Fibroblast of lung (primary cell): ENCODE measurements at places on chromosomes 7 and 10. TPM values are rescaled to one million over a fixed set of nuclear protein-coding genes. Genes with fewer than 3 reads are reported as not detected.

Gene SPACDR
- 0.25 and 0.60 TPM in 2 replicates for polyA plus RNA-seq

Gene PLCE1
- 0.52 and 1.2 TPM in 2 replicates for polyA plus RNA-seq

Gene PLPP4
- 0.22 and 2.3 TPM in 2 replicates for polyA plus RNA-seq

Gene DHTKD1
- polyA plus RNA-seq: 20.5 and 27.4 TPM in 2 replicates

Gene NCF1
- not detected in 2 replicates for polyA plus RNA-seq

Gene ZNF239
- polyA plus RNA-seq: 3.8 and 5.4 TPM in 2 replicates

Gene TCTN3
- polyA plus RNA-seq: 50.1 and 50.6 TPM in 2 replicates

Gene UNC5B
- polyA plus RNA-seq: 2.5 and 5.5 TPM in 2 replicates

Gene HERPUD2
- 35.5 and 49.4 TPM in 2 replicates for polyA plus RNA-seq

Gene MRPS17
- polyA plus RNA-seq: 14.6 and 19.4 TPM in 2 replicates

Gene CYP2C8
- not detected in 2 replicates for polyA plus RNA-seq

DNA sequence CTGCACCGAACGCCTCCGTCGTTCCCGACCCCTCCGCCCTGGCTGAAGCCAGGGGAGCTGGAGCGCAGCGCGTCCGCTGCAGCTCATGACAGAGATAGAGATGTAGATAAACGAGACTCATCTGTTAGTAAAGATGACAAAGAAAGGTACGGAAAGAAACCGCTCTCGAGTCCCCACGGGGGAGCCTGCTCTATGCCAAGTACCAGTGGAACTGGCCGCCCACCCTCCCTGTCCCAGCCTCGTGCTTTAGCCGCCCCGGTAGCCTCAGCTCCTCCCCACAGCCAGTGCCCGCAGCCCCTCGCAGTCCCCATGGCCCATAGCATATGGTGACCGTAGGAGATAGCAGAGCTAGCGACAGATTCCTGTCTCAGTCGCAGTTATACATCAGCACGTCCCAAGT lies 344.7 kb upstream of the GALNT17 start:
- H3K27ac ChIP-seq: no peak overlapping the region
- DNase-seq: no peak
- H3K4me1 ChIP-seq: no peaks in the 10 kb centered on the region

DNA sequence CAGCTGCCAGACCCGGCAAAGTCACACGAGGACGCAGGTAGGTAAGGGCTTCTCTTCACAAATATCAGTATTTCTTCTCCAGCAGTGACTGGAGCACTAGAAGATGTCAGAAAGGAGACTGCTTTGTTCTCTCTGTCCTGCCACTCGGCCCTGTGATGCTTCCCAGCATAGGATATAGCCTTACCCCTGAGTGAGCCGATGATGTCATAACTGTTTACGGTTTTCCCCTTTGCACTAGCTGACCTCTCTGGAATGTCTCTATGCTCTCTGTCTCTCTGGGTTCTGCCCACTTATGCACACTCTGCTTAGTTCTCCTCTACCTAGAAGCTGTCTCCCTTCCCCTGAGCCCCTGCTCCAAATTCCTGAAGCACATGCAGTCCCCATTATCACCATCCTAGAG lies 167.5 kb upstream of the PODXL start:
- no peaks in the 10 kb centered on the region for H3K27me3 ChIP-seq
- no peak for DNase-seq
- no peak overlapping the region for H3K4me3 ChIP-seq
- no peak overlapping the region for H3K27ac ChIP-seq
- H3K36me3 ChIP-seq: no peaks in the 10 kb centered on the region
- H3K4me1 ChIP-seq: no peaks in the 10 kb centered on the region

GRCh38 chr10:91424016-91424415 lies 13.9 kb downstream of the HECTD2 start:
- DNase-seq: no peak
- no peak overlapping the region for H3K27ac ChIP-seq
- no peaks in the 10 kb centered on the region for H3K36me3 ChIP-seq
- no peak overlapping the region for H3K4me3 ChIP-seq
- peaks cover 2% of the 10 kb centered on the region for H3K4me1 ChIP-seq

DNA sequence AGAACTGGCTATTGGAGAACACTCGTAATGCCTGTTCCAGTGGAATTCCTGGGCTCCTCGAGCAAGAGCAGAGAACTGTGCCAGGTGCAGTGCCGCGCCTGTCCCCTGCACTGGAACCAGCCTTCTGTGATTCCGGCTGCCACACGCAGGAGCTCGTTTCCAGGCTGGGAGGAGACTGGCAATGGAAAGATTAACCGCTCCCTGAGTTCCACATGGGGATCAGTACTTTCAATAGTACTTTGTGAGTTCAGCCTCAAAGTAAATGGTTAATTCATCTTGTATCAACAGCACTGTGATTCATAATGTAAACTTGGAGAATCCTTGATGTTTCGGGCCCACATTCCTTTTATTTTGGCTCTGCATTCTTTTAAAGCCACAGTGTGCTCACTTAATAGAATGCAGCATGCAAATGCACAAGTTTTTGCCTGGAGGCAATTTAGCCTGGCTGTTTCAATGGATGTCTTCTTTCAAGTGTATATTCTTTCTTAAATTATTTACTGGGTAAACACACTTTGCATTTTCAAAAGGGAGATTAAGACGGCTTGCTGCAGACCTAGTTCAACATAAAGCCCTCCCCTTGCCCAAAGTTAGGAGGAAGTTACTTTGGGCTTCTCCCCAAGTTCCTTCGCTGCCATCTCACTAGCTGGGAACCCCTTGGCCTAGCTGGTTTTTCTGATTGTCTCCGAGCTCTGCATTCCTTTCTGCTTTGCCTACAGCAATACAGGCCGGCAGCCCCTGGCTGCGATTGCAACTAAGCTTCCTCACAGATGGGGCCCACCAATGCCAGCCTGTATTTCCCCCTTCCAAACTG lies 138.1 kb upstream of the TCF7L2 start:
- H3K27ac ChIP-seq: peak overlapping the region; percentile 49
- no peaks in the 10 kb centered on the region for H3K27me3 ChIP-seq
- H3K36me3 ChIP-seq: no peaks in the 10 kb centered on the region
- peaks cover 17% of the 10 kb centered on the region for H3K4me1 ChIP-seq
- peak overlapping the region; percentile 22 for H3K4me3 ChIP-seq
- peak; percentile 97 for DNase-seq

DNA sequence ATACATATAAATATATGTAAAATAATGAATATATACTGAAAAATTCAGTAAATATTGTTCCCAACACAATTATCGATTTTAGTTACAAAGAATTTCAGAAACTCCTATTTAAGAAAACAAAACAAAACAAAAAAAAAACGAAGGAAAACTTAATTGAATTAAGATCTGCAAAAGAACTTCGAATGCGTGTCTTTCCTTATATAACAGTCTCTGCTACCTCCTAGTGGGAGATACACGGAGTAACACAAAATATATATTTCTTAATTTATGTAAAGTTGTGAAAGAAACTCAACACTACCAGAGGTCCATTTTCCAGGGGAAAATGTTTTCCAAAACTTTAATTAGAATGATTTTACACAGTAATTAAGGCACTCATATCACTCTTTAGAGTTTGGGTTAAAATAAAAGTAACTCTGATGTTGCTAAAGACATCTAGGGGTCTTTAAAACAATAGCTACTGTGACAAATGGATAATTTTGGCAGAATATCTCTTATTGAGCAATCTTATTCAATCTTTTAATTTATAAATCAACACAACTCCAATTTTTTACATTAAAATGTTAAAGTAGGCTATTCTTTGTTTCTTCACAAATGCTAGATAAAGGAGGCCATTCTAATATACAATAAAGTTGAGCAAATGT lies 41.6 kb downstream of the NEBL start:
- no peaks in the 10 kb centered on the region for H3K4me1 ChIP-seq
- H3K4me3 ChIP-seq: no peak overlapping the region
- H3K27ac ChIP-seq: no peak overlapping the region
- no peaks in the 10 kb centered on the region for H3K27me3 ChIP-seq
- peak; percentile 29 for DNase-seq

DNA sequence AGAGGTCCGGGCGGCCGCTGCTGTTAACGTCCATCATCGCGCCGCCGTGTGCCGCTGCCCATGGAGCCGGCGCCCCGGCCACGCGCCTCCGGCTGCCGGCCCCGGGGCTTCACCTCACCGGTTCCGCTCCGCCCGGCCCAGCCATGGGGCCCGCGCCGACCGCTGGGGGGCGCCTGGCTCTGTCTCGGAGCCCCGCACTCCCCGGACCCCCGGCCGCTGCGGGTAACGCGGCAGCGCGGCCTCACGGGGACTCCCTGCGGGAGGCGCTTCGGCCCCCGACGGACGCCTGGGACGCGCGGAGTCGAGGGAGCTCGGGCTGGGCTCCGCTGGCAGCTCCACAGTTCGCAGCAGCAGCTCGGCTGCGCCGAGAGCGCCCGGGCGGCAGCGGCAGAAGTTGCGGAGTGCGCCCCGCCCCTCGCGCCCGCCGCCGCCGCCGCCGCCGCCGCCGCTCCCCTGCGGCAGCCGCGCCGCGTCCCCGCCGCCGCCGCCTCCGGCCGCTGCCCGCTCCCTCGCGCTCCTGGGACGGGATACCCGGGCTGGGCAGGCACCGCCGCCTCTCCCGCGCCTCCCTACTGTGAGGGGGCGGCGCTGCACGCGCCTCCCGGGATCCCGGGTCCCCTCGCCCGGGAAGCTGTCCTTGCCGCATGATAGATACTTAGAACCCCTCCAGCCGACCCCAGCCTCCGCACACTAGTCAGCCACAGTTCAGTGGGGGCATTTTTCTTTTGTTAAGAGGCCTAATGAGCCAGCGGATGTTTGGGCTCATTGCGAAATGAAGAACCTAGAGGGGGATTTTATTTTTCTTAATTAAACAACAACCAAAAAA lies at the start of gene HTR7:
HTR7 (minus strand) TSS at position 405 of the 826 bp plus-strand sequence; CDS start at position 37, 368 bp downstream.
- peaks cover 3% of the 10 kb centered on the region for H3K27me3 ChIP-seq
- H3K4me3 ChIP-seq: peak within 1 kb of the TSS; percentile 52
- H3K27ac ChIP-seq: peak within 1 kb of the TSS; percentile 52
- H3K36me3 ChIP-seq: no peaks in the 10 kb centered on the region

GRCh38 chr7:33907625-33908024 lies 2.3 kb downstream of the BMPER start:
- no peaks in the 10 kb centered on the region for H3K36me3 ChIP-seq
- no peak overlapping the region for H3K27ac ChIP-seq

GRCh38 chr7:81094952-81095351 lies 176.1 kb upstream of the SEMA3C start:
- no peak for DNase-seq
- H3K36me3 ChIP-seq: no peaks in the 10 kb centered on the region
- no peaks in the 10 kb centered on the region for H3K27me3 ChIP-seq
- no peak overlapping the region for H3K27ac ChIP-seq
- H3K4me1 ChIP-seq: no peaks in the 10 kb centered on the region

GRCh38 chr10:8614054-8614565 lies 559.6 kb downstream of the GATA3 start:
- no peak overlapping the region for H3K4me3 ChIP-seq
- H3K4me1 ChIP-seq: no peaks in the 10 kb centered on the region
- no peak overlapping the region for H3K27ac ChIP-seq

- no peak overlapping the region for H3K4me3 ChIP-seq
- peak; percentile 68 for DNase-seq
- peak overlapping the region; percentile 42 for H3K27ac ChIP-seq
Observed at GRCh38 chr10:75202321-75203045, 8.1 kb upstream of the VDAC2 start.

DNA sequence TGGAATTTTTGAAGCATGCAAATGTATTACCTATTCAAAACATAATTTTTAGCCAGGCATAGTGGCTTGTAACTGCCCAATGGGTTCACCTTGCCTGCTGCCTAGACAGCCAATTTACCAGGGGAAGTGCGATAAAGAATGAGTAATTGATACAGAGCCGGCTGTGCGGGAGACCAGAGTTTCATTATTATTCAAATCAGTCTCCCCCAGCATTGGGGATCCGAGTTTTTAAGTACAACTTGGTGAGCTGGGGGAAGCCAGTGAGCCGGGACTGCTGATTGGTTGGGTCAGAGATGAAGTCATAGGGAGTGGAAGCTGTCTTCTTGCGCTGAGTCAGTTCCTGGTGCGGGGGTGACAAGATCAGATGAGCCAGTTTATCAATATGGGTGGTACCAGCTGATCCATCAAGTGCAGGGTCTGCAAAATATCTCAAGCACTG lies 29.1 kb upstream of the NRBF2 start:
- no peaks in the 10 kb centered on the region for H3K27me3 ChIP-seq
- DNase-seq: peak; percentile 73
- peaks cover 2% of the 10 kb centered on the region for H3K4me1 ChIP-seq
- H3K4me3 ChIP-seq: no peak overlapping the region

DNA sequence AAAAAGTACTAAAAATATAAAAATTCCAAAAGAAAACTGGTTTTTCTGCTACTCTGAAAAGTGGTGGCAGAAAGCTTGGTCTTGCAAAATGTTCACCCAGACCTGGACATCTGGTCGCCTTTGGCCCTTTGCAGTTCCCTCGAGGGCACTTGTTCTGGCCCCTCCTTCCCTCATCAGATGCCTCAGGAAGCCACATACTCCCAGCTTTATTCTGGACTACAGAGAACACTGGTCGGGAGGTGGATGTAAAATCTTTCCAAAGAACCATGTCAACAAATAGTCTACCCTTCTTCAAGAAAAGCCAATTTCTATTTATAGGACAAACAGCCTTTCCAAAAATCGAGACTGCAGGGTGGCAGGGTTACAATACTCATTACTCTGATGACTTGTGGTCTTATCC lies 726.1 kb downstream of the TNS3 start:
- H3K4me3 ChIP-seq: no peak overlapping the region
- DNase-seq: peak; percentile 25
- no peaks in the 10 kb centered on the region for H3K27me3 ChIP-seq

DNA sequence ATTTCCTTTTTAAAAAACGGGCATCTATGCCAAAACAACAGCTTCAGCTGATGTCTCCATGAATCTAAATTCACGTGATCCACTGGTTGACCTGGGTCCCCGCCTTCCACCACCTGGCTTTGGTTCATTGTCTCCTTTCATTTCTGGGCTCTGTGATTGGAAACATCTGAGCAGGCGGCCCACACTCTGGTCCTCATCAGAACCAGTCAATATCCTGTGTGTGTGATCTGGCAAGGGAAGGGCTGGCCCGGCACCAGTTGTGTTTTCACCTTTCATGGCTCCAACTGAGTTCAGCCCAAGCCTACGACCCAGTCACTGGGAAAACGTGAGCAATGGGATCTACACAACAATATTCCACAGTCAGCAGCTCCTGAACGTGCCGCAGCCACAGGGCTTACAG lies 46.2 kb downstream of the PARP12 start:
- no peaks in the 10 kb centered on the region for H3K27me3 ChIP-seq
- H3K27ac ChIP-seq: no peak overlapping the region
- no peak for DNase-seq
- H3K36me3 ChIP-seq: no peaks in the 10 kb centered on the region

DNA sequence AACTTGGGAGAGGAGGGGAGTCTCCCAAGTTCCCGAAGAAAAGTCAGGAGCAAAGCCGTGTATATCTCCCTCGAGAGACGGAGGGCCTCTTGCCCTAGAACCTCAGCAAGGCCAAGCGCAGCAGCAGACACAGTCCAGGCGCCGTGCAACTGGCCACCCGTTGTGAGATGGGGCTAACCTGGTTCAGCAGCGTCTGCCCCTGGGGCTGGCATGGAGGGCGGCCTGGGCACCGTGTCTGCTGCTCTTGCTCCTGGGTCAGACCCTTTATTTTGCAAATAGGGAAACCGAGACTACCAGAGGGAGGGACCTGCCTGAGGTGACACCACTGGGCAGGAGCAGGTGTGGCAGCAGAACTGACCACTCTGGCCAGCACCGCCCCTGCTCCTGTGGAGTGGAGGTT lies 13.4 kb downstream of the ATP5MF start:
- no peak overlapping the region for H3K4me3 ChIP-seq
- H3K27ac ChIP-seq: no peak overlapping the region
- H3K36me3 ChIP-seq: peaks cover 35% of the 10 kb centered on the region
- no peaks in the 10 kb centered on the region for H3K4me1 ChIP-seq
